ENCODE measurements at places on chromosomes 6 and 20. TPM values are rescaled to one million over a fixed set of nuclear protein-coding genes. Genes with fewer than 3 reads are reported as not detected.

Gene TMEM239
- total RNA-seq: not detected

Gene OR12D3
- not detected for total RNA-seq

Gene CST2
- 0.16 TPM for total RNA-seq

Gene TEAD3
- 13.0 TPM for total RNA-seq

Gene RIPPLY2
- not detected for total RNA-seq

Gene HLA-DQB1
- not detected for total RNA-seq

Gene HLA-DRB1
- not detected for total RNA-seq

Gene SLC26A8
- total RNA-seq: not detected

Gene SMPDL3A
- total RNA-seq: 7.4 TPM

Gene PPP1R3G
- 1.3 TPM for total RNA-seq

Gene PRPH2
- total RNA-seq: 0.97 TPM

Gene OXT
- not detected for total RNA-seq

Gene TCP1
- total RNA-seq: 185 TPM

Gene OVOL2
- total RNA-seq: not detected

Gene PACRG
- 0.16 TPM for total RNA-seq

Gene SAMD3
- not detected for total RNA-seq

Measured in cardiac atrium fibroblast (primary cell).